ENCODE measurements at places on chromosomes 16 and 17.
A peak's percentile ranks its signal among the peaks of the same experiment; 100 is the strongest.

DNA sequence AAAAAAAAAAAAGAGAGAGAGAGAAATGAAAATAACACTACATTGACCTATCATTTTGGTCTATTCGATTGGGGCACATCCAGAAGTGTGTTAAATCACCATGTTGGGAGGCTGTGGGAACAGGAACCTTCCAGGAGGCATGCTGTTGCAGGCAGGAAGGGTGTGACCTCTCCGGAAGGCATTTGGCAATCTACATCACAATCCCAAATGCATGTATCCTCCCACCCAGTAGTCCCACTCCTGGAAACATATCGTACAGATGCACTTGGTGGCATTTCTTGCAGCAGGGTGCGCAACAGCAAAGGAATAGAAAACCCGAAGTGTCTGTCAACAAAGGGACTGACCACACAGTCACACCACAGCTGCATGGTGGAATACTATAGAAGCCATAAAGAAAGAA, 7.9 kb downstream of the PLLP start:
- no peak for DNase-seq

DNA sequence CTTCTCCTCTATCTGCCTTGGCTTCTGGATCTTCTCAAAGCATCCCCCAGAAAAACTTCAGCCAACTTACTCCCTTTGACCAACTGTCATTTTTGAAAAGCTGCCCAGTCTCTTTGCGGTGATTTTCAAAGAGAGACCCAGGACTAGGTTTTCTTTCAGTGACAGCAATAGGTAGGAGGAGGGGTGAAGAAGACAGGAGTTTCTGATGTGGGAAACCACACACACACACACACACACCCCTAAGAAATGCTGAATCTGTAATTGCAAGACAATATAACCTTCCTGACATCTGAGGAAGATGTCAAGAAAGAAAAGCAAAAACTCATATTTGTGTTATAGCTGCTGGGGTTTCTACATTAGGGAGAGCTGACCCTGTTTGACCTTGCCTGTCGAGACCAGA, 5.2 kb downstream of the FAM20A start:
- DNase-seq, result no peak

DNA sequence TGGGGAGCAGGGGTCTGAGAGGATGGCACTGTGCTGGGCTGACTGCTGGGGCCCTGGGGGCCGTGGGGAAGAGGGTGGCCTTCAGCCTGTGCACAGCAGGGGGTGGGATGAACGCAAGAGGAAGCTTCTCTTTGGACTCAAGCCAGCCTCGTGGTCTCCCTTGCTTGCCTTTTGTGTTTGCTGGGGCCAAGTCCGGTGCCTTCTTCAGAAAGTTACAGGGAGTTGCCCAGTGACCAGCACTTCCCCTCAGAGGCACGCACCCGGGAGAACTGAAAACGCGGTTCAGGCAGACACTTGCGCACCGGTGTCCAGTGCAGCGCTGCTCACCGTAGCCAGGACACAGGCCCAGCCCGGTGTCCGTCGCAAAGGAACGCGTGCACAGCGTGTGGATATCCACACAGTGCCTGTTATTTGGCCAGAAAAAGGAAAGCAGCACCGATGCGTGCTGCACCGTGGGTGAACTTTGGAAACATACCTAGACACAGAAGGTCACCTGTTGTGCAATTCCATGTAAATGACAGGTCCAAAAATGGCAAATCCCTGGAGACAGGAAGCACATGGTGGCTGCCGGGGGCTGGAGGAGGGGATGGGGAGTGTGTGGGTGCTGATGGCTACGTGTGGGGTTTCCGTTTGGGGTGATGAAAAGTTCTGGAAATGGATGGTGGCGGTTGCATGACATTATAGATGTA, 29.4 kb upstream of the NUDT16L1 start:
- DNase-seq, result no peak

DNA sequence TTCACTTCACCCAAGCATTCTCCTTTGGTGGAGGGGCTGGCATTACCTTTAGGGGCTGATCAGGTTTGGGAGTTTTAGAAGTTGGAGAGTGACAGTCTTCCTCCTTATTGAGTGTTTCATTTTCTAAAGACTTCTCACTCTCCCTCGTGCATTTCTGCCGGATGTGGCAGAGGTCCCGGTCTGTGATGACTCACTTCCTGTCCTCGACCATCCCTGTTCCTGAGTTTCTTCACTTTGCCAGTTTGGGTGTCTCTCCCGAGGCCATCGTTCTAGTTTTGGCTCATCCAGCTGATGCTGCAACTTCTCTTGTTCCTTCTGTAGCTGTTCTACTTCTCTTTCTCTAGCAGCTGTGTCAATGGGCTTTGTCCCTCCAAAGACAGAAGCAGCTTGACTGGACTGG, 104.3 kb downstream of the PHKB start:
- no peak for DNase-seq

DNA sequence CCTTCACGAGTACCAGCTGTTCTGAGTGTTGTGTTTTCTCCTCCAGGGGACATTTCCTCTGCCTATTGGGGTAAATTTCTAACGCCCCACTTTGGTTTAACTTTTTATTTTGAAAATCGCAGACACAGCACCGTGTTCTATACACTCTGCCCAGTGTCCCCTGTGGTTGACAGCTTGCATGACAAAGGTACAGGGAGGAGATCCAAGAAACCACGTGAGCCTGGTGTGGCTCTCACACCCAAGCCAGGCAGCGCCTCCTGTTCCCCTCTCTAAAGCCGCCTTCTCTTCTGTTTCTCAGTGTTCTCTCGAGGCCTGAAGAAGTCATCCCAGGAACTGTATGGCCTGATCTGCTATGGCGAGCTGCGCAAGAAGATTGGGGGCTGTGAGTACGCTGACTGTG, 25.4 kb downstream of the CRAMP1 start:
- no peak for DNase-seq

GRCh38 chr16:89721546-89722391, 432 bp downstream of the ZNF276 start:
- peak; percentile 72 for DNase-seq

- DNase-seq, result no peak
Observed at GRCh38 chr16:12000032-12000431, 23.5 kb downstream of the SNX29 start.

- no peak for DNase-seq
Observed at GRCh38 chr17:29043539-29044145, 701 bp downstream of the PIPOX start.

DNA sequence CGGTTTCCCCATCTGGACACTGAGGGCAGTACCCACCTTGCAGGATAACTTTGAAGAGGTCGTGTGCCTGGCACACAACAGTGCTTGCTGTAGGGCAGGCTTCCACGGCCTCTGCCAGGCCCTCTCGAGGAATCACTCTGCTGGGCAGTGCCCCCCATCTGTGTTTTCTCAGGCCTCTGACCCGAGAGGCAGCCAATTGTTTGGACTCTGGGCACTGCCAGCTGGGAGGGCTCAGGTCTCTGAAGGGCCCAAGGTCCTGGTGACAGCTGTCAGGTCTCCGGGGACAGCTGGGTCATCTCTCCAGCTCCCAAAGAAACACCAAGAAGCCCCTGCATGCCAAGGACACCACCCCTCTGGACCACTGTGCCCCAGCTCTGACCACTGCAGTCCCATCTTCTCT, 1.0 kb upstream of the RAB26 start:
- no peak for DNase-seq

GRCh38 chr17:37358098-37358829, 17.5 kb upstream of the C17orf78 start:
- DNase-seq, result peak; percentile 25

DNA sequence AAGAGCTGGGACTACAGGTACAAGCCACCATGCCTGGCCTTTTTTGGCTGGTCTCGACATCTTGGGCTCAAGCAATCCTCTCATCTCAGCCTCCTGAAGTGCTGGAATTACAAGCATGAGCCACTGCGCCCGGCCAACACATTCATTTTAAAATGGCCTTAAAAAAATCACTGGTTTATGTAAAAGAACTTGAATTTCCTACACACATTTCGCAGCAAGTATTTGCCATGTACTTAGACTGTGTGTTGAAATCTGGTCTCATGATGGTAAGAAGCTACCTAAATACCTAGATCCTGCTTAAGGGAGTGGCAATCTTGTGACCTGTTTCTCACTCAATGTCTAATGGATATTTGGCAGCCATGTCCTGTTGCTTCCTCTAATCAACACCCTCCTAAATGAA, 8.5 kb upstream of the CYTH1 start:
- DNase-seq, result no peak

DNA sequence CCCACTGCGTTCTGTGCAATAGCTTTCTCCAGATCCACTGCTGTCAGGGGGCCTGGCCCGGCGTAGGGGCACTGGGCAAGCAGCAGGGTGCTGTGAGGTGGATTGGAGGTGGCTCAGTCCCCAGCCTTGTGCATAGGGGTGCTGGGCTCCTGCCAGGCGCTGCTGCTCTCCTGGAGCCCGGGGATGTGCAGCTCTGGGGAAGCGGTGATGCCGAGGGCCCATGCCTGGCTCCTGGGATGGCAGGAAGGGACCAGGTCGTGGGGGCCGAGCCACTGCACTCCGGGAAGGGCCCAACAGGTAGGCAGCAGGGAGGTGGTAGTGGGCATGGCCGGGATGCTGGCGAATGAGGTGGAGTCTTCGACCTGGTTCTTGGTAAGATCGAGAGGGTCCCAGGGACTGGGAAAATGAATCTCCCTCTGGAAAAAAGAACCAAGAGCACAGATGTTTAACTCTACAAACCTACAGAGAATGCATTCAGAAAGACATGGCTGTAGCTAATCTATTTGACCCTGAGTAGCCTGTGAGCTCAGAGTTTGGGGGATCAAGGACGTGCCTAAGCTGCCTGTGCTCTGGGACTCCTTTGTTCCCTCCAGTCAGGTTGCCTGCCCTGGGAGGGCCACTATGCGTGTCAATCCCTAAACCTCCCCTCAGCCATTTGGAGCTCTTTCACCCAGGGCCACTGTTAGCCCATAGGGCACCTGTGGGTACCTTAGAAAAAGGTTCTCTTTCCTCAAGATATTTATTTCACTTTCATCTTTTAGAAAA, 6.6 kb upstream of the SUPT4H1 start:
- no peak for DNase-seq

DNA sequence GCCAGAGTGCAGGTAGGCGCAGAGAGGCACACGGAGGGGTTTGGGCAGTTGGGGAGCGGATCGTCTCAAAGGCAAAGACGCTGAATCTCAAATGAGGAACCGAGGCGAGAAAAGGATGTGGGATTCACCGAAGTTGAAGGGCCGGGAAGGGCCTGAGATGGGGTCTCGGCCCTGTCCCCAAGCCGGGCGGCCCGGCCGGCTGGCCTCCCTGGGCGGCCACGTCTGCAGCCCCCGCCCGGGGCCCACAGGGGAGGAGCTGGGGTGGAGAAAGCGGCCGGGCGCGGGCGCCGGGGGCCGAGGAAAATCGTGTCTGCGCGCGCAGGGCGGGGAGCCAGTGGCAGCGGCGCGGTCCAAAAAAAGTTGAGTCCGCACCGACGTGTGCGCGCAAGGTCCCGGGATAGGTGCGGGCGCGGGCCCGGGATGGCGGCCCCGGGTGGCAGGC, 458 bp downstream of the SLC12A4 start:
- no peak for DNase-seq

DNA sequence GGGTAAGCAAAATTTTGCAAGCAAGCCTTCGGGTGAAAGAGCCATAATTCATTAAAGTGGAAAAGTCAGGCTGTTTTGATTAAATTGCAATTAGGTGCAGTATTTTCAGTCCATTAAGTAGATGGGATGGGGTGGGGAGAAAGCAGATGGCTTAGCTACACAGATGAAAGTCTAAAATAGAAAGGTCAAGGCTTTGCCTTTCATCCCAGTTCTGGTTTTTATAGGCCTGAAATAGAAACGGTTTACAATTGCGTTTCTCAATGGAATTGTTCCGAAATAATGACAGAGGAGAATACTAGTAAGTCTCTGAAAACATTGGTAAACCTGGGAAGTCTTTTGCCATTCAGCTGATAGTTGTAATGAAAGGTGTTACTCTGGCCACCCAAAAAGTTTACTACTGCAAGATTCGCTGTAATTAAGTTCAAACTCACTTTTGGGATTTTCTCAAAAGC, 1.5 kb downstream of the PPM1E start:
- DNase-seq, result no peak

GRCh38 chr17:39820541-39820940, 43.6 kb downstream of the IKZF3 start:
- no peak for DNase-seq

DNA sequence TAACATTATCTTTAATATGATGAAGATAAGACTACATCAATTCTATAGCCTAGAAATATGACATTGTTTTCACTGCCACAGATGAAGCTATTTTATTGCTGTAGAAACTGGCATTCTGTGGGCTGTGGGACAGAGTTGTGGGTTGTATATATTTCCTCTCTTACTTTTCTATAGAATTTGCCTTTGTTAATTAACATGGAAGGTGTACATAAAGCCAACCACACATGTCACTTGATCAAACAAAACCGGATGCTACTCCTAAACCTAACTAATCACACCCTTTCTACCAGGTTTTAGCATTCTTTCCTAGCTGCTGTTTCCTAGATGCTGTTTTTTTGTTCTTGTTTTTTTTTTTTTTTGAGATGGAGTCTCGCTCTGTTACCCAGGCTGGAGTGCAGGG, 81.2 kb upstream of the ATP2A3 start:
- DNase-seq, result no peak

- DNase-seq, result no peak
Observed at GRCh38 chr17:27428781-27429505, 27.3 kb upstream of the KSR1 start.

DNA sequence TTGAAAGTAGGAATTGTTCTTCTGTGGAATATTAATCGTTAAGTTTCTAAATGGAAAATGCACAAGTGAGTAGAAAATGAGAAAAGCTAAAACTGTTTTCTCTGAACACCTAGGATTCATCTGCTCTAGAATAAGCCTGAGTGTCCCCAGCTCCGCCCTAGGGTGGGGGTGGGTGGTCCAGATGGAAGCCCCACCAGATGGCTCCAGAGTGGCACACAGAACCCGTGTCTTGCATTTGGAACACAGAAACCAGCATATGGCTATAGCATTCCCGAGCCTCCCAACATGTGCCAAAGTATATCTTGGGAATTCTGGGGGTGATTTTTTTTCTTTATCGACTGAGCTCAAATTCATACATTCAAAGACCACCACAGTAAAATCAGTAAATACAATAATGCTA, 517.7 kb upstream of the PSMD7 start:
- DNase-seq, result no peak

Data from stimulated activated CD4-positive, alpha-beta T cell treated with anti-CD3 and anti-CD28 coated beads, Interleukin-1b, Interleukin-23, amount 100 ng/mL, for 24 hours (primary cell).